GM04503 (cell line): ENCODE measurements at places on chromosomes 2 and 18.

DNA sequence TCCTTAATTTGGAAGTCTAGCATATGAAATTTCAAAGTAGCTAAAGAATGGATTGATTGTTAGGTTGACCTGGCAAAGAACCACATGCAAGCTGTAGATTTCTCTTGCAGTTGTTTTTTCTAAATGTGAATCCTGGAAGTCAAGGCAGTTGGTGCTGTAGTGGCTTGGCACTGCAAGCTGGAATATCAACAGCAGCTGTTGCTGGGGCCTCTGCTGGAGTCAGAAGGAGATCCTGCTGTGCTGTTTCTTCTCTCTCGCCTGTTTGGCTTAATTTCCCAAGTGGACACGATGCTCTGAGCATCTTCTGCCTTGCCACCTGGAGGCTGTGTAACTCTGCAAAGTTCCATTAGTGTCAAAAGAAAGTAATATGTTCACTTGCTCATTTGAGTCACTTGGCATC lies 12.6 kb downstream of the PIK3C3 start:
- no peak for DNase-seq

GRCh38 chr2:190138032-190138431 lies 75.5 kb upstream of the MSTN start:
- no peak for DNase-seq

DNA sequence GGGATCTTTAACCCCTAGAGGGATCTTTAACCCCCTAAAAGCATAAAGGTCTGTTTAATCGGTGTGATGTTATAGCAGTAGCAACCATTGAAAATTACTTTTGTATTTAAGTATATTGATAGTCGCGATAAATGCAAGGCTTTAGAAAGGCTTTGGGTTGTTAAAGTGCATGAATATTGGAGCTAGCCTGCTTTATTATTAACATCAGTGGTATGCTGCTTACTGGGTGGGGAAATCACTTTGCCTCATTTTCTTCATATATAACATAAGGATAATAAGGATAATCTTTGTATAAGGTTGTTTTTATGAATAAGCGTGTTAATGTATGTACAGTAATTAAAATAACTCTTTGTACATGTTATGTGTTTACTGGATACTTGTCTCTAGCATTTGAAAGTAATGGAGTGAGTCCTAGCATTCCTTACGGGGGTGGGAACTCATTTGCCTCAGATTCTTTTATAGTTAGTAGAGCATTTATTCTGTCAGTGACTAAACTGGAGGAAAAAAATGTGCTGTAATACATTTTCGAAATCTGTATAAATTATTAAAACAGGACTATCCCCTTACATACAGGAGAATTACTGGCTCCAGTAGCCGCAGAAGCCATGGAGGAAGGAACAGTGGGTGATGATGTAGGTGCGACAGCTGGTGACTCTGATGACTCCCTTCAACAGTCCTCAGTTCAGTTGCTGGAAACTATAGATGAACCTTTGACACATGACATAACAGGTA lies 122.2 kb downstream of the BIRC6 start:
- DNase-seq, result peak; percentile 37

DNA sequence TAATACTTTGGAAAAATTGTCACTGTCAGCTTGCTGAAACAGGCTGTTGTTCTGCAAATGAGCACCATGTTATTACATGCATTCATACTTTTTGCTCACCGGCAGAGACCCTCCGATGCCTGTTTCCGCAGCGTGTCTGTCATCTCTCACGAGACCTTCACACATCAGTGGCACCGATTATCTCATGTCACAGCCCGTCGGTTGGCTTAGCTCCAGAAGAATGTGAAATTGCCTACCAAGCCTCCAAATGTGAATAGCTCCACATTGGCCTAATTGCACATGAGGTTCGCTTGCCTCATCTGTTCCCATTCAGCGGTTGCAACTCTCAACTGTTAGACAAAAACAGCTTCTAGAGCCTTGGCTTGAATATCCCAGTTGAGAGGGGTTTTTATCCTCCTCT lies 233.0 kb downstream of the ACTR3 start:
- no peak for DNase-seq

DNA sequence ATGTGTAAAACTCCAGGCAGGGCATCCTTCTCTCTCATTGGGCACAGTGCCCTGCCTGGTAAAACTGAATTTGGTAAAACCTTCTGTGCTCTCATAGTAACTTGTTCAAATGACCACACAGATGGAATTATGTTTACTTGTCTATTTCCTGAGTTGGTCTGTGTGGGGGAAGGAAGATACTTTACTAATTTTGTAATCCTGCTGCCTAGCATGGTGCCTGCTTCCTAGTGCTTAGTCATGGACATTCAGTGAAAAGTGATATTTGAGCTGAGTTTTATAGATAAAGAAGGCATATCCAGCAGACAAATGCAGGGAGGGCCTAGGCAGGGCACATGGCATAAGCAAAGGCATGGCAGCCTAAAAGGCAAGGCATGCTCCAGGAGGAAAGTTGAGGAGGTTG lies 199.4 kb downstream of the FSHR start:
- no peak for DNase-seq

DNA sequence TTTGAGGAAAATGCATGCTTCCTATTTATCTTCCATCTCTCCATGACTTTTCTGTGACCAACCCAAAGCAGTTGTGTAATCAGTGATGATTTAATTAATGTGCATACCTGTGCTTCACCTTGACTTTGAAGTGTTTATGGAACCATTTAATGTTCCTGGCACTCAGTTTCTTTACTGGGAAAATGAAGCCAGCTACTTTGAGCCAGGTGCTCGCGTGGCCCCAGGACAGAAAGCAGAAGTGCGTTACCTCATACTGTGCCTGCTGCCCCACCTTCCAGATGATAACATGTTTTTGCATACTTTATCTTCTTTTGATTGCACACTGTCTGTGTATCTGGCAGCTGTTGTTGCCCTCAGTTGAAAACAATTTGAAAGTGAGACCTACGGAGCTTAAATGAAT lies 61.3 kb downstream of the PMAIP1 start:
- DNase-seq, result no peak
